H7 (cell line): ENCODE measurements at places on chromosomes 16 and 17.

DNA sequence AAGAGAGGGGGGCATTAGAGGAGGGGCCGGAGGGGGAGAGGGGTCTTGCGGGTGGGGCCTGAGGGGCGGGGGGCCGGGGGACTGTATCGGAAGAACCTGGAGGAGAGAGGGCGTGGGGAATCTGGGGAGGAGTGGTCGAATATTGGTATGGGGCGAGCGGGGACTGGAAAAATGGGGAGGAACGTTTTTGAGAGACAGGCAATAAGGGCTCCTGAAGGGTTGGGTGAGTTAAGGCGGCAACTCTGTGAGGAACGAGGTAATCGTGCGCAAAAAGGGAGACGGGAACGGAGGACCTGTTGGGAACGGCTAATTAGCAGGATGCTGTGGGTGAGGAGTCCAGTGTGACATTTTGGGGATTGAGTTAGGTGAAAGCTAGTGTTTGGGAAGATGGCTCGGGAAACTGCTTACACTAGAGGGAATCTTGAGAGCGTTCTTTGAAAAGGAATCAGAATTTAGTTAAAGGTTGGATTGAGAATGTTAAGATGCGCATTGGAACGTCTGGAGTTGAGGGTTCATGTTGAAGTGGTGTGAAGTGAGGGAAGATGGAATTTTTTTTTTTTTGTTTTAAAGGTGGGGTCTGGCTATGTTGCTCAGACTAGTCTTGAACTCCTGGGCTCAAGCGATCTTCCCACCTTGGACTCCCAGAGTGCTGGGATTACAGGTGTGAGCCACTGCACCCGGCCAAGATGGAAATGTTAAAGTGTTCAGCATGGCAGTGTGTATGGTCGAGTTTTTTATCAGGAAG is 662 bp downstream of the WIPF2 start:
- DNase-seq: peak; percentile 95

DNA sequence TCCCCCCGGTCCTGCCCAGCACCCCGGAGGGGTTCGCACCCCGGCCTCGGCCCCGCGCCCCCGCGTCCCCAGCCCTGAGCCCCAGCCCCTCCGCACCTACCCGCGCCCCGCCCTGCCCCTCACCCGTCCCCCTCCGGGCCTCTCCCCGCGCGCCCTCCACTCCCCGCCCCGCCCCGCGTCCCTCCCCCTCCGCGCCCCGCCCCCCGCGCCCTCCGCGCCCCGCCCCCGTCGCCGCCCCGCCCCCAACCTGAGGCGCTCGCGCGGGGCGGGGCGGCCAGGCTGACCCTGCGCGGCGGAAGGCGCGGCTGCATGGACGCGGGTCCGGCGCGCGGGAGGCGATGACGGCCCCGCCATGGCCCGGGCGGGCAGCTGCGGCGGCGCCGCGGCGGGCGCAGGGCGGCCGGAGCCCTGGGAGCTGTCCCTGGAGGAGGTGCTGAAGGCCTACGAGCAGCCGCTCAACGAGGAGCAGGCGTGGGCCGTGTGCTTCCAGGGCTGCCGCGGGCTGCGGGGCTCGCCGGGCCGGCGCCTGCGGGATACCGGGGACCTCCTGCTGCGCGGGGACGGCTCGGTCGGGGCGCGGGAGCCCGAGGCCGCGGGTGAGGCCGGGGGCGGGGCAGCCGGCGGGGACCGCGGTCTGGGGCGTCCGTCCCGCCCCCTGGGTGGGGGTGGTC is at the start of gene SPIRE2:
Gene SPIRE2 (plus strand): TSS at position 277 of the 671 bp plus-strand sequence. CDS start 76 bp downstream, at position 353.
- DNase-seq: peak; percentile 96

GRCh38 chr16:86726340-86726739 is 148.0 kb downstream of the FOXL1 start:
- DNase-seq: no peak

DNA sequence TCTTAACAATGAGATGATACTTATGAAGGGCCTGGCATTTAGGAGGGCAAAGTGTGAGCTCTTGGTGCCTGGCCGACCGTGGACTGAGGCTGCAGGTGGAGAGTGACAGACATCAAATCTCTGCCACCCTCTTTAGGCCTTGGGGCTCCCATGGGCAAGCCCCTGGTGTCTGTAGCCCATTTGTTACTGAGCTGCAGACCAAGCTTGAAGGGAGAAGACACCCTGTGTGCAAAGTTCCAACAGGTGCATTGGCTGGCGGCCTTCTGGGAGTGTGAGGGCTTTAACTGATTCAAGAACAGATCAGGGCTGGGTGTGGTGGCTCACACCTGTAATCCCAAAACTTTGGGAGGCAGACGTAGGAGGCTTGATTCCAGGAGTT is 789 bp upstream of the CTRL start:
- no peak for DNase-seq

DNA sequence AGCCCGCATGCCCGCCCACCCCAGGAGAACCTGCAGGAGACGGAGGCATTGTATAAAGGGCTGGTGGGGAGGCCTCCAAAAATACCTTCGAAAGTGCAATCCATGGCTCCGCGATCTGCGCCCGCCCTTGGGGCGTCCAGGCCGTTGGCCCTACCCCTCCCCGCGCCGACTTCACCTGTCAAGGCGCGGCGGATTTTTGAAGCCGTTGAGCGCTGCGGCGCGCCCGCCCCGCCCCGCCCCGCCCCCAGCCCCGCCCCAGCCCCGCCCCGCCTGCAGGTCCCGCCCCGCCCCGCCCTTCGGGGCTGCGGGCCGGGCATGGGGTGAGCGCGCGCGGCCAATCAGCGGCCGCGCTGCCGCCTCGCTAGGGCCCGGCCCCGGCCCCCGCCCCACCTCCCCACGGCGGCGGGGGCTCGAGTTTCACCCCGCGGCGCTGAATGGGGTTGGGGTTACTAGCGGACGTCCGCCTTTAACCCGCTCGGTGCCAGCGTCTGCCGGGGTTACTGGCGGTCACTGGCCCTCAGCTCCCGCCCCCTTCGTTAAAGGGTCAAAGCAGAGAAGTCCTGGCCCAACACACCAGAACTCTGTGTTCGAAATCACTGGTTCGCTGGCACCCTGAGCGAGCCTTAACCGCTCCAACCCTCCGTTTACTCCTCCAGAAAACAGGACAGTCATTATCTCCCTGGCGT is 13.2 kb downstream of the SREBF1 start:
- DNase-seq: peak; percentile 100

GRCh38 chr16:84841787-84842300 is 22.1 kb downstream of the CRISPLD2 start:
- peak; percentile 94 for DNase-seq

DNA sequence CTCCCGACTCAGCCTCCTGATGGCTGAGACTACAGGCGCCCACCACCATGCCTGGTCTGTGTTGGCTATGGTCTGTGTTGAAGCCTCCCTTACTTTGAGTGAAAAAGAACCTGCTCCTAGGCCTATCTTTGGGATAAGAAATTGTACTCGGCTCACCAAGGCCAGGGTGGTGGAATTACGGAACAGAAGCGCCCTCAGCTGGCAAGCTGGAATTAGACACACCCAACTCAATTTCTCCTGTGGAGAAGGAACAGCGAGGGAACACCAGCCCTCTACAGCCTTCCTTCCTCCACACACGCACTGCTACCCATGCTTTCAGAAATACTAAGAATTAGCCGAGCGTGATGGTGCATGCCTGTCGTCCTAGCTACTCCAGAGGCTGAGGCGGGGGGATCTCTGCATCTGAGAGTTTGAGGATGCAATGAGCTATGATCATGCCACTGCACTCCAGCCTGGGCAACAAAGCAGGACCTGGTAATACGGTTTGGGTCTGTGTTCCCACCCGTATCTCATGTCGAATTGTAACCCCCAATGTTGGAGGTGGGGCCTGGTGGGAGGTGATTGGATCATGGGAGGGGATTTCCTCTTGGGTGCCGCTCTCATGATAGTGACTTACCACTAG is 40.1 kb upstream of the RBBP6 start:
- peak; percentile 54 for DNase-seq

GRCh38 chr17:57987581-57988300 is at the start of gene VEZF1:
TSS of gene VEZF1 (minus strand) at chr17:57988254. CDS start at chr17:57988111, 143 bp downstream.
- peak; percentile 96 for DNase-seq

DNA sequence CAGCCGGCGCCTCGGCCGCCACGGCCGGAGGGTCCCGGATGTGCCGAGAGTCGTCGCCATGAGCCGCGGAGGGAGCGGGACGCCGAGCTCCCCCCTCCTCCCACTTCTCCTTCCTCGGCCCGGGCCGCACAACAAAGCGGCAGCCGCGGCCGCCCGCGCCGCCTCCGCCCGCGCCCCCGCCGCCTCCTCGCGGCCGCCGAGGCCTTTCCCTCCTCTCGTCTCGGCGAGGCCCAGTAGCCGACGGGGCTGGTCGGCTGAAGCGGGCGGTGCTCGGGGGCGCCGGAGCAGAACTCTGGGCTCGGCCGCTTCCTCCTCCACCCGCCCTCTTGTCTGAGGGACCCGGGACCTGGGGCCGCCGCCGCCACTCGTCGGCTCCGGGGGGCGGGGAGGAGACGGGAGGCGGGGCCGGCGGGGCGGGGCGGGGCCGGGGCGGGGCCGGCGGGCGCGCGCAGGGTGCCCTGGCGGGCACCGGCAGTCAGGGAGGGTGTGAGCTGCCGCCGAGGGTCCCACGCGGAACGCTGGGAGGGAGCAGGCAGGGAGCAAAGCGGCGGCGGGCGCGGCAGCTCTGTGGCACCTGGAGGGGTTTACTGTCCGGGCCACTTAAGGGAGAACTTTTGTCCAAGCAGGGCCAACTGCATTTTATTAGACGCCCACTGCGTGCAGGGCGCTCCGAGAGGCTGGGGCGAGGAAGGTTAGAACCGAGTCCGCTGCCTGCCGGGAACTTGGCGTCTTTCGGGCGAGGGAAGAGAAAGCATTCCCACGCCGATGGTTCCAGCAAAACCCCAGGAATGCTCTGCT is at the start of gene SMURF2:
Gene SMURF2 (minus strand): TSS at position 332 of the 798 bp plus-strand sequence. CDS start 427 bp downstream, outside the sequence.
- DNase-seq: peak; percentile 96

- DNase-seq: peak; percentile 95
Measured at GRCh38 chr17:28547623-28548416, 4.6 kb downstream of the UNC119 start.

DNA sequence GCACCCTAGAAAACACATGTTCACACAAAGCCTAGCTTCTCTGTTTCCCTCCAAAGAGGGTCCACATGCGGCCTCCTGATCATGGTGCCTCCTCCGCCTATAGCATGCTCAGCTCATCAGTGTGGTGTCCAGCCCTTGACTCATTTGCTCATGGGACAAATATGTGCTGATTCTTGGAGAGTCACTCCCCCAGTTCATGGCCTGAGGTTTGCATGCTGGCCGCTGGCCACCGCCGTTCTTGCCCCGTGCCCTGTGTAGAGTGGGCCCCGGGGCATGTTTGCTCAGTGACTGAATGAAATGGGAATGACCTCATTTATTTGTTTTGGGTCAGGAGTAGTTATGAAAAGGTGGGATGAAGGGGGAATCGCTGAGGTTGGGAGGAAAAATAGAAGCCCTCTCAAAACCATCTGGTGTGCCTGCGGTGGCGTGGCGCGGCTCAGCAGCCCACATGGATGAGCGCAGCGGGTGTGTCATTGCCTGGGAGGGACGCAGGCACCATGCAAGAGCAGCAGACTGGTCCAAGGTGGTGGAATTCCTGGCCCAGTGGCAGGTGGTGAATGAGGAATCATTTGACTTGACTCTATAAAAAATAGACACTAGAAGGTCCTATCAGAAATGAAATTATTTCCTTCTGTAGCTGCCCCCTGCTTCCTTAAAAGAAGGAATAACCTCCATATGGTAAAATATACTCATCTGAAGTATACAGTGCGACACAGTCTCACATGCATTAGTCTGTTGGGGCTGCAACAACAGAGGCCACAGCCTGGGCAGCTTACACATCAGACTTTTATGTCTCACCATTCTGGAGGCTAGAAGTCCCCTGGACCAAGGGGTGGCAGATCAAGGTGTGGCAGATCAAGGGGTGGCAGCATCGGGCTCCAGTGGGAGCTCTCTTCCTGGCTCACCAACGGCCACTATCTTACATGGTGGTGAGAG is 31.7 kb downstream of the CRISPLD2 start:
- peak; percentile 18 for DNase-seq

DNA sequence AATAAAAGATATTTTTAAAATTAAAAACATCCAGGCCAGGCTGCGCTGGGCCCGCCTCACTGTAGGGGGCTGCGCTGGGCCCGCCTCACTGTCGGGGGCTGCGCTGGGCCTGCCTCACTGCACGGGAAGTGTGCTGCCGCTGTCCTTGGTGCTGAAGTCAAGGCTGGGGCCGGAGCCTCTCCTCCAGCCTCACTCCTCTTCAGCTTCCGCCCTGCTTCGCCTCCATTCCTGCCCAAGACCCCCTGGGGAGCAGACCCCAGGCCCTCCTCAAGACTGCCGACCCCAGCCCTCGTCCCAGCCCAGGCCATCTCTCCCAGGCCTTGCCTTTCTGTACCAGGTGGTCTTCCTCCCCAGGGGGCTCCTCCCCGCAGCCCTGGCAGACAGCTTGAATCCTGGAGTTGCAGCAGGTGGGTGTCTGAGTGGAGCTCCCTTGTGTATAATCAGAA is 26.2 kb downstream of the ENDOV start:
- peak; percentile 99 for DNase-seq

- DNase-seq: no peak
Measured at GRCh38 chr17:67210915-67211314, 34.1 kb downstream of the HELZ start.

DNA sequence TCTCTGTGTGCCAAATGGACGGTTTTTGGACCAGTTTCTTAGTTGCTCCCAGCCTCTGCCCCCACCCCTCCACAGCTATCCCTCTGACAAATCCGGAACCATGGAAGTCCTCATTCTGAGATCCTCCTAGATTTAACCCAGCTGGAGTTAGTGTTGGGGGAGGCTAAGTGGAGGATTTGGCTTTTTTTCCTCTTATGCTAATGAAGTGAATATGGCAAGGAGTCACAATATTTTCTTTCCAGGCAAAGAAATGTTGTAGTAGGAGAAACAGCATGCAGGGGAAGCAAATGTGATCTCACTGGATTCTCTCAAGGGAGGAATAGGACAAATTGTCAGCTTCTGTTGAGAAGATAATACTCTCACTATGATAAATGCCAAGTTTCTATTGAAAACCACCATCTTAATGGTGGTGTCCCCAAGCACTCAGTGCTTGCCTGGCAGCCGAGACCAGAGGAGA is 159.5 kb downstream of the MSI2 start:
- no peak for DNase-seq

DNA sequence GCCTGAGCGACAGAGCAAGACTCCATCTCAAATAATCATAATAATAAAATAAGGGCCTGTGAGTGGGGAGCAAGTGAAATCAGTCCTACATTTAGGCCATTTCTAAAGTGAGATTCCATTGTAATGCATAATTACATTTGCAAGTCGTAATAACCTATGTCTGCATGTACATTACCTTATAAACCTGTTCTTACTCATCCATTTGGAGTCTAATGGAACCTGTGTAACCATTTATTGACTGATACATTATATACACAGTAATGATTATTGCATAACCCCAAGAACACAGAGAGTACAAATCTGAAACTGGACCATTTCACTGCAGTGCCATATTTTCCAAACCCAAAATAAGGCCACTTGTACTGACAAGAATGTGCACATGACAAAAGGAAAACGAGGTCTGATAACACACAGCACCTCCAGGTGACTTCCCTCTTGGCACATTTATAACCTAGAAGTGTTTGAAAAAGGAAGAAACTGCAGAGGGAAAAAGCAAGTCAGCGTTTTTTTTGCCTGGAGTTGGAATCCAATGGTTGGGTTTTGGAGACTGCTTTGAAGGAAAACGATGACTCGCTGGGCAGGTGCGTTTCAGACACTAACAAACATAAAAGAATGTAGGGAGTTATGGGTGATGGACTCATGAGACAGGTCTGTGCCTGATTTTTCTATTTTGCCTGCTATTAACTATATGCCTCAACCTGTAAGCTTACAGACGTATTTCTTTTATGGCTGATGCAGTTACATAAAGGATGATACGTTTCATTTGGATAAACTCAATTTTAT is 63.6 kb upstream of the KIFC3 start:
- no peak for DNase-seq

GRCh38 chr17:71580220-71580619 is 540.6 kb upstream of the SOX9 start:
- DNase-seq: no peak

- DNase-seq: no peak
Measured at GRCh38 chr16:26175944-26176343, 484.2 kb downstream of the HS3ST4 start.
